Activated naive CD8-positive, alpha-beta T cell treated with anti-CD3 and anti-CD28 coated beads, Interleukin-2, amount 50 U/mL, for 16 hours (primary cell): ENCODE measurements at places on chromosomes 4 and X.
A peak's percentile ranks its signal among the peaks of the same experiment; 100 is the strongest.

DNA sequence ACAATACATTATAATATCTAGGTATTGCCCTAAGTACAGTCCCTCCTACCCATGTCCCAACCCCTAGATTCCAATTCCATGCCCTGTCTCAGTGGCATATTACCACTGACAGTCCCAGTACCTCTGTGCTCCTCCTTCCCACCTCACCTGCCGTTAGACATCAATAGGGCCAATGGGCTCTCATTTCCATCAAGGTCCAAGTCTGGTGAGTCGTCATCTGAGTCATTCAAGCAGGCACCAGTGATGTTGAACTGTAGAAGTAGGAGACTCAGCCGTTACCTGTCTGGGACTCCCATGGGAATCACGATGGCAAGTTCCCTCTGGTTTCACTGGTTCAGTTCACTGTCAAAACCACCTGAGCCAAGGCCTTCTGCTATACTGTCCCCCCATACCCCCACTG lies 51.7 kb downstream of the PHF8 start:
- DNase-seq = no peak

DNA sequence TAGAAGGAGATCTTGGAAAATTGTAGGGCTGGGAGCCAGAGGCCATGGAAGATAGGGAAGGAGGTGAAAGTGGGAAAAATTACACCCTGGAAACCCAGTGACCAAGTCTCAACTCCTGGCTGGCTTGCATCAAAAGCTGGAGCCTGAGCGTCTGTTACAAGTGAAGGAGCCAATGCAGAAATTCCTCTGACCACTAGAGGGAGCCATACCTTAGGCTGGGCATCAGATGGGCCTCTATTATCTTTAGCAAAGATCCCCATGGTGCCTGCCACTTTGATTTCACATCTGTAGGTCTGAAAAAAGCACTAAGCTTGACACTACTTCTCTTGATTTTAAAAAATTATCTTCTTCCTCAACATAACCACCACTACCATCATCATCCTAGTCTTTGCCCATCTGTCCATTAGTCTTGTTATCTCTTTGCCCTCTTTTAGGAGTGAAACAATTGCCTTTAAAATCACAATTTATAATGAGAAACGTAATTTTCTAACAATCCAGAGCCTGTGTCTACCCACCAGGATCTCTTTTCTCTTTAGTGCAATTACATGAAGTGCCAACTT lies 62.9 kb downstream of the ANAPC4 start:
- DNase-seq = no peak

DNA sequence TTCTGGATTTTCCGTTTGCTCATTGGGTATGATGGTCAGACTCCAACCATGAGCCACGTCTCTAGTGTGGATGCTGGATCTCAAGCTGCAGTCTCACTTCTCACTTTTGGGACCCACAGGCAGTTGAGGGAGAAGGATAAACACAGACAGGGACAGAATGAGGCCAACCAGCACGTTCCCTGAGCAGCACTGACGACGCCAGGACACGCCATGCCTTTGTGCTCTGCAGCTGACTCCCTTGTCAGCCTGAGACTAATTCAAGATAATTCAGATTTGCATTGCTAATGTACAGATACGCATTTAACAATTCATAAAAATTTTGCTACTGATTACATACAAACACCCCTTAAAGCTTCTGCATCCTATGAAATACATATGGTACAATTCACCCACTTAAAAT lies 106.5 kb downstream of the FAM193A start:
- no peak for DNase-seq

DNA sequence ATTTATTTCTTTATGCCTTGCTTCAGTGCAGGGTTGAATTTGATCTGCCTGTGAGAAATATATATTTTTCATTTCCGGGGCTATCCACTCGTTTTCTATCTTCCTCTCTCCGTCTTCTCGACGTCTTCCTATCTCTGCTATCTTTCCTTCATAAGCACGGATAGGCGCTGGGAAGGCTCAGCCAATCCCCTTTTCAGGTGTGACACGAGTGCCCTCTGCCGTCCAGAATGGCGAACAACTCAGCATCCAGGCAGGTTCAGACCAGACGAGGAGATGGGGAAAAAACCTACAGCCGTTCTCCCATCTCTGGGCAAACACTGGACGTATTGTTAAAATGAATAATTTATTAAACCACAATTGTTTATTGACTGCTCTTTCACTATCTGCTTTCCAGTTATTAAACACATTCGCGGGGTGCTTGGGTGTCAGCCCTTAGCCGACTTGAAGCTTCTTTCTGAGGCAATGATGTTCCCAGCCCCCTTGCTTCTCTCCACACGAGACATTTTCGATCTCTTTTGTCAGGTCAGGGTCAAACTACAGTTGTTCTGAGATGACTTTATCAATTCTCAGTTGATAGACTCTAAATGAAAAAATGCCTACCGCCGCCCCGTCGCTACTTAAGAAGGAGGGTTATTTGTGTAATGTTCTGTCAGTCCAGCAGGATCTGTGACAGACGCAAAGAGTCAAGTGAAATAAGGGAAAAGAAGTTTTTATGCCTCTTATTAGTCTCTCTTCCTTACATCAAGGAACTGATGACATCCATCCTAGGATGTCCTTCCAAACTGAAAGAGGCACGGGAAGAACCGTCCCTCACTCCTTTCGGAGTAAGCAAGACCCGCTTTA lies 96.3 kb upstream of the NOCT start:
- peak; percentile 2 for DNase-seq

DNA sequence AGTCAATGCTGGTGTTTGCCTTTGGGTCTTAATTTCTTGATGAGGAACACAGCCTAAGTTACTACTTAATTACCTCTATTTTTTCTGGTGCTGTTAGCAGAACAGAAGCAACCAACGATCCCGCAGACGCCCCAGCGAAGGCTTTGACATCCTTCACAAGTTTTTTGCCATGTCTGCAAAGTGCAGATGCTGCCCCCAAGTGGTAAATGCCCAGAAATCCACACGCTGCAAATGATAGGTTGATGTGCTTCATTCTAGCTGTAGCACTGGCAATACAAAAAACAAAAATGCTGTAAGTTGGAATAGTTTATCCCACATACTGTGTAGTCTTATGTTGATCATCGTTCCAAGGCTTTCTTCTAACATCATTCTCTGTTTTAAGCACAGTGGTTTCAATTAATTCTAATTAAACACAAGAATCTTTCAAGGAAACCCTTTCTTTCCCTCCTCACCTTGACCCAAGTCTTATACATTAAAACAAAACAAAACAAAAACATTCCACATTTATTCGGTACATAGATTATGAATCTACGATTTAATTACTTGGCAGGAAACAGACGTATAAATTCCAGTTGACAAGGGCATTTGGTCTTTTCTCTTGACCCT lies 1.2 kb downstream of the PNPLA4 start:
- DNase-seq = peak; percentile 6

DNA sequence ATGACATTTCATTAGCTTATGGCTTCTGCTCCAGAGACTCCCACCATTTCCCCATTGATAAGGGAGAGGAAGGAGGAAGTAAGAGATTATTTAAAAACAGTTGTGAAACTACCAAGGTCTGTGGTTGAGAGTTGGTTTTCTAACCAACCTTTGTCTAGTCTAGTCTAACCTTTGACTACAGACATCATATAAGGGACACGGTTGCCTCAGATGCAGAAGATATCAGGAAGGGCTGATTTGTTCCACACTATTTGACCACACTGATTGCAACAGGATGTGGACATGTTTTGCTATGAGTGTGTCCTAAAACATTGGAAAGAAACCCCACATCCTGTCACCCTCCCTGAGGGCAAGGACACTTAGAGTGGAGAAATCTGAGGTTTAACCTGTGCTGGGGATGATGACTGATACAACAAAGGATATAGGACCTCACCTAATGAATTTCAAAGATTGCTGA lies 53.0 kb downstream of the COQ2 start:
- DNase-seq = no peak

GRCh38 chr4:142858446-142858845 lies 12.3 kb upstream of the INPP4B start:
- no peak for DNase-seq

DNA sequence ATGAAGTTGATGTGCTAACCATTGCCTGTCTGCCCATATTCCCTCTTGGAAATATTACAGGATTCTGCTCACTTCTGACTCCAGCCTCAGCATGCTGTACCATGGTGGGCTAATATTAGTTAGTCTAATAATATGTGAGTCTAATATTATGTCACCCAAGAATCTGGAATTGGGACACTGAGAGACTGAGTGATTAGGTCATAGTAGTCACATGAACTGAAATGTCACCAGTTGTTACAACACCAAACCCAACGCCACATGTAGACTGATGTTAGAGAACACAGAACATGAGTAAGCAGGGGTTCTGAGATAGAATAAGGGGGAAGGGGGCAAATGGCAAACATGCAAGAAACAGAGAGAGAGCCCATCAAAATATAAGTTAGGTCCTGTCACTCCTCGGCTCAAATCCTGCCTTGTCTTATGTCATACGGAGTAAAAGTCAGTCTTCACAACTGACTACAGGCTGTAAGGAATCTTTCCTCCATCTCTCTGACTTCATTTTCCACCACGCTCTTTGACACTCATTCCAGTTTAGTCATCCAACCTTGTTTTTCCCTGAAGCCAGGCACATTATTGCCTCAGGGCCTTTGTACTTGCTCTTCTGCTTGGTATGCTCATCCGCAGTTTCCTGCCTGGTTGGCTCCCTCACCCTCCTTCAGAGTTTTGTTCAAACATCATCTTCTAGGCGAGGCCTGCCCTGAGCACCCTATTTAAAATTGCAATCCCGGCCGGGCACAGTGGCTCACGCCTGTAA lies 9.6 kb upstream of the SLAIN2 start:
- DNase-seq = no peak

GRCh38 chr4:55013431-55013955 lies 111.9 kb downstream of the KDR start:
- no peak for DNase-seq

DNA sequence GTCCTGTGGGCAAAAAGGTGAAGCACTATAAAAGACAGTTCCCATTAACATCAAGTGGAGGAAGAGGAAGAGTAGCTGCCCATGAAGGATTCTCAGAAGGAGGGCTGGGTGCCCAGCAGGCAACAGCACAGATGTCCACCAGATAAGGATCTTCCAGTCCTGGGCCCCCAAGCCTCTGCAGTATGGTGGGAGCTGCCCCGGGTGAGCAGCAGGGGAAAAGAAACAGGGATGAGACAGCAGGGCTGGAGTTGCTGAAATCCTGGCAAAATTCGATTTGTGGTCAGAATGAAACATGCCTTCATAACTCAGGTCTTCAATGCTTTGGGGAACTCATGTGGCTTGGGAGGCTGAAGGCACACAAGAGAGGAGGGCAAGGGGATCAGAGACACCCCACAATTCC lies 94.6 kb downstream of the RASL11B start:
- DNase-seq = no peak
